ENCODE measurements at places on chromosomes 7 and 10.
A peak's percentile ranks its signal among the peaks of the same experiment; 100 is the strongest.

GRCh38 chr7:44625526-44626471, 19.4 kb downstream of the OGDH start:
- no peak for DNase-seq

DNA sequence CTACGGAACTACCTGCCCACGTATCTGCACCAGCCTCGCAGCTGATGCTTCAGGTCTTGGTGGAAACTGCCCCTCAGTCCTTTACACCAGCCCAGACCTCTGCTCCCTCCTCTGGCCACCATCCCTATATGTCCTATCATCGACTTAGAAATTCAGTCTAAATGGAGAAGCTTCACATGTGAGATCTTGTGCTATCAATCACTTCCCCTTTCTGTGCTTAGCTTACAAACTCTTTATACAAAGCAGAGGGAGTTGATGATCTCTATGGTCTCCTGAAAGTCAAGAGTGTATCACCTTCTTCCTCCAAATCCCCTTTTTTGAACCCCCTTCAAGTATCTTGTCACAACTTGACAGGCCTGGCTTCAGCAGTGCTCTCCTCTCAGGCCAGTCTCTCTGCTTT, 30.7 kb downstream of the ZNF777 start:
- DNase-seq: no peak

GRCh38 chr10:131975003-131975402, 6.7 kb downstream of the BNIP3 start:
- no peak for DNase-seq

DNA sequence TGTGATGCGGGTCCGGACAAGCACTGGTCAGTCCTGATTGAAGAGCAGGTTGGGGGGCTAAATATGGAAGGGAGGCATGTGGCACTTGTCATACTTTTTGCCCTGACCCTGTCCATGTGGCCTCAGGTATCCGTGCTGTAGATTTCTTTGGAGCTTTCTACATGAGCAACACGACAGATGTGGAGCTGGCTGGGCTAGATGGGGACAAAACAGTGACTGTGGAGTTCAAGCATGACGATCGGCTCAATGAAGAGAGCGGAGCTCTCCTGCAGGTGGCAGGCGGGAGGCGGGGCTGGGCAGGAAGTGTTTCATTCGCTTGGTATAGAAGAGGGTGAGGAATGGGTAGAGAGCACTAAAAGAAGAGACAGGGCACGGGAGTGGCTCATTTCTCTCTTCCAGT, 13.0 kb upstream of the CHCHD1 start:
- no peak for DNase-seq

DNA sequence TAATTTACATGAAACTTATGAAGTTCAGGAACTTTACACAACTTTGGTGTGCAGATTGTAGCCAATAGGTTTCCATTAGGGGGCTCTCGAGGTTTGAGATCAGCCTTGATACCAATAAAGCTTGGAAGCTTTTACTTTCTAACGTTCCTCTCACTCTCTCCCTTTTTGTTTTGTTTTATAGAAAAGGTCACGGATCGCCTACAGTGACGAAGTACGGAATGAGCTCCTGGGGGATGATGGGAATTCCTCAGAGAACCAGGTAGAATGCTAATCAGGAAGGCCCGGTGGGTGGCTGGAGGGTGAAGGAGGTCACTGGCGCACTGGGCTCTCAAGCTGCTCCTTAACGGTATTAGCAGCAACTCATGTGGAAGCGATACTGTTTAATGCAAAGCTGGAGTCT, 79.9 kb downstream of the VTI1A start:
- DNase-seq: peak; percentile 37

DNA sequence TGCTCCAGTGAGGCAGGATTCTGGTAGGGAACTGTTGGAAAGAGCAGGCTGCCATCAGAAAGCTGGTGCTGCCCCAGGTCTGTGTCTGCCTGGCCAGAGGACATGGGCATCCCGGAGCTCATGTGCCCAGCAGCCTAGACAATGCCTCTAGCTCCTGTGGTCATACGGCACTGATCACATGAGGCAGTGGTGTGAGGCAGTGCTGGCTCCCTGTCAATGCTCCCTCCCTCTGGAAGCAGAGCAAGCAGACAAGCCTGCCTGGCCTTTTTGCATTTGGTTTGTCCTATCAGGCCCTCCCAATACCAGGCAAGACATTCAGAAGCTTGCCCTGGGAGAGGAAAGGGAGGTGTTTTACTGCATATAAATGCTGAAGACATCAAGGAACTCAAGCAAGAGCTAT, 19.5 kb upstream of the MMP21 start:
- no peak for DNase-seq

- no peak for DNase-seq
Measured at GRCh38 chr10:1110674-1111119, 54.5 kb downstream of the WDR37 start.

DNA sequence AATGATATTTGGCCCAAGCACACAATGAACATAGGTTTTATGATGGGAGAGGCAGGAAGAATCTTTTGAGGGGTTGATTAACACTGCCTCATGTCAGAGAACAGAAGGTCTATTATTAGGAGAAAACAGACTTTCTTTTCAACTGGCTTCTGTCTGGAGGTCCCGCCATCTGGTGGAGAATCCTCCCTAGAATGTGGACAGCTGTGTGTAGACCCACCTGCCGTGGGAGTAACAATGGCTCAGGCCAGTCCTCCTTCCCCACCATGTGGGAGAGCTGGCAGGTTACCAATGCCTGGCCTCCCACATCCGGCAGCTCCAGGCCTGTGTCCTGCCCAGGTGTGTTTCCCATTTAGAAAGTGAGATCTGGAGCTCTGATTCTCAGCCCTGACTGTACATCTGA, 70.4 kb upstream of the AOAH start:
- DNase-seq: no peak

DNA sequence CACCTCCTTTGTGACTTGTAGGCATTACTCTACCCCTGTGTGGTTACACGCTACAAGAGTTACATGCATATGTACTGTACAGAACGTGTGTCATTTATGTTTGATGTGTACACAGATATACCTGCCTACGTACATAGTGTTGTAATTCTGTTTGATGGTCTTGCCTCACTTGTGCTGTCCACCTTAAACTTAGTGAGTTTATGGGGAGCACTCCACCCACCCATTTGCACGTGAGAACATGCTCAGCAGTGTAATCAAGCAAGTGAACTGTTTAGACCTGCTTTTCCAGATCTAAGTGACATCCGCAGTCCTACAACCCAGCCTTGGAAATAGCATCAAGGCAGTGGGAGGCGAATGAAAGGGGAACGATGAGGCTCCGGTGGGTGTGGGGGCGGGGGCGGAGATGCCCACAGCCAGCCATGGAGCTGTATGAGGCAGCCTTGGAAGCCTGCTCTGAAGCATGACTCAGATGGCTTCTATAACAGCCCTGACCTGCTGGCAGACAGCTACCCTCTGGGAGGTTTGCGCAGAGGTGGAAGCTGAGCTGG, 52.1 kb downstream of the SUFU start:
- DNase-seq: peak; percentile 11

- peak; percentile 75 for DNase-seq
Measured at GRCh38 chr7:44275957-44276570, 49.3 kb downstream of the CAMK2B start.

DNA sequence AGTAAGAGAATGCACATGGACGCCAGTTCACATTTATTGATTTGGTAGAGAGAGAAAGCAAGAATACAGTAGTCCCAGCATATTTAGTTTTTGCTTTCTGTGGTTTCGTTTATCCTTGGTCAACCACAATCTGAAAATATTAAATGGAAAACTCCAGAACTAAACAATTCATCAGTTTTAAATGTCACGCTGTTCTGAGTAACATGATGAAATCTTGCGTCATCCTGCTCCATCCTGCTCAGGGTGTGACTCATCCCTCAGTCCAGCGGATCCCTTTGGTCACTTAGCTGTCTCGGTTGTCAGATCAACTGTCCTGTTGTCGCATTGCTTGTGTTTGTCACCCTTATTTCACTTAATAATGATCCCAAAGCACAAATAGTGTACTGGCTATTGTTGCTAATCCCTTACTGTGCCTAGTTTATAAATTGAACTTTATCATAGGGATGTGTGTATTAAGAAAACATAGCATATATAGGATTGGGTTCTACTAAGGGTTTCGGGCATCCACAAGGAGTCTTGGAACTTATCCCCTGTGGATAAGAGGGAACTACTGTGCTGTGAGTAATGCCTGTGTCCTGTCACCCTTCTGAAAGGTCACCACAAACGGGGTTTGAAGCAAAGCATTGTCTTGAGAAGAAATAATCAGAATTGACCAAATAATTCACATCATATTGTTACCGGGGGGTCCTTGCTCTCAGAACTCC, 73.6 kb downstream of the OTUD1 start:
- DNase-seq: no peak

DNA sequence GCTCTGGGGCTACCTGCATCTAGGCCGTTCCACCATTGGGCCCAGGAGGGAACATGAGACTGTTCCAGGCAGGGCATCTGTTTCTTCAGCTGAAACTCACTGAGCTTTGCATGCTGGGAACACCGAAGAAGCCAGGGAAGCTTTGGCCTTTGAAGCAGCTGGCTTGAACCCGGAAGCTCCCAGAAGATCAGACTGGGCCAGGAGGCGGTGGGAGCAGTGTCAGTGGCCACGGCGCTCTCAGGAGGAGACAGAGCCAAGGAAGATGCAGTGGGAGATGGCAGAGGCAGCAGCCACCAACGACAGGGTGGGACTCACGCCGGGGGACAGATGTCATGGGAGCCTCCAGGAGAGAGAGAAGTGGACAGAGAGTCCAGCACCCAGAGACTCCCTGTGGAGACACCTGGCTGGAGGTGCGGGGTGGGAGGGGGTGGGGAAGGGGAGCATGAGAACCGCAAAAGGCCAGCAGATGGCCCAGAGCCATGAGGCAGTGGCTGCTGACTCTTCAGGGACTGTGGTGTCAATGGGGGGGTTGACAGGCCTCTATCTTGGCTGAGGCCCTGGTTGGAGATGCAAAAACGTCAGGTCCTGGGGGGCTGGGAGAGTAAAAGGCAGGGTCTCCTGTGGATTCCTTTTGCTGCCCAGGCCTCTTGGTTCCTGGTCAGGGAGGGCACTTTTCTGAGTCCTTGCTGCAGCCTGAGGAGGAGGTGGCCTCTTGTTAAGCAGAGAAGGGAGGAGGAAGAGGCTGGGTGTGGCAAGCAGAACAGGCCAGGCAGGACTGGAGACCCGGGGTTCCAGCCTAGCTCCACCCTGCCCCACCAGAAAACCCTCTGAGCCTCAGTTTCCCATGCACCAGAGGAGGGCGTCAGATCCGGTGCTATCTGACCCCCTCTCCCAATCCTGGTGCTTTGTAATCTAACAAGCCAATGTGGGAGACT, 6.3 kb upstream of the AQP1 start:
- DNase-seq: no peak

GRCh38 chr10:85293483-85293882, 965.1 kb downstream of the CCSER2 start:
- no peak for DNase-seq

DNA sequence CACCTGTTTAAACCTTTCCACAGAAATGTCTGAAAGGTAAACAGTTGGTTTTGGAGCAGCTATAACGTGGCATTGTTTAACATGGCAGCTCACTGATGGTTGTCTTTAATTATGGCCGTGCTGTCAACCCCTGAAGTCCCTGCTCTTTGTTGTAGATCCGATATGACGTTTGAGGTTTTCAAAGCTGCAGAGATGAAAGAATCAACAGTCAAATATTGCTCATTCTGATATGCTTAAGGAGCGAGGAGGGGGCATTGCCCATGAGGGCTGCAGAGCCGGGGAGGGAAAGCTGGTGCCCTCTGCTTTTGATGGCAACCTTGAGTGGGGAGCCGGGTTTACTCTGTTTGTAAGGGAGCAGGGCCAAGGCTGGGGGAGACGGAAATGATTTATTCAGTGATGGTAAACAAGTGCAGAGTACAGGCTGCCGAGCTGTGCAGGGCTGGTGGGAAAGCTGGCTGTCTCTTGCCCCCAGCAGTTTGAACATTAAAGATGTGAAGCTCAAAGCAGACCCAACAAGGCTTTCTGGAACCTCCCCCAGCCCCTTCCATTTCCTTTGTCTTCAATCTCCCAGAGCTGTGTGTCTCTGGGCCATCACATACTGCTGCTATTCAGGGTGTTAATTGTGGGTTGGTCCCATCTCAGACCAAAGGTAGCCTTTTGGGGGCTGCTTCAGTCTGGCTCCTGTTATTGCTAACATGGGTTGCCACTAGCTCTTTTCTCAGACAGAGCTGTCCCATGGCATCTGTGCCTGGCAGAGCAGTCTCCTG, 345.5 kb downstream of the LRMDA start:
- DNase-seq: no peak

GRCh38 chr10:128064108-128064969, 61.9 kb downstream of the MKI67 start:
- no peak for DNase-seq

DNA sequence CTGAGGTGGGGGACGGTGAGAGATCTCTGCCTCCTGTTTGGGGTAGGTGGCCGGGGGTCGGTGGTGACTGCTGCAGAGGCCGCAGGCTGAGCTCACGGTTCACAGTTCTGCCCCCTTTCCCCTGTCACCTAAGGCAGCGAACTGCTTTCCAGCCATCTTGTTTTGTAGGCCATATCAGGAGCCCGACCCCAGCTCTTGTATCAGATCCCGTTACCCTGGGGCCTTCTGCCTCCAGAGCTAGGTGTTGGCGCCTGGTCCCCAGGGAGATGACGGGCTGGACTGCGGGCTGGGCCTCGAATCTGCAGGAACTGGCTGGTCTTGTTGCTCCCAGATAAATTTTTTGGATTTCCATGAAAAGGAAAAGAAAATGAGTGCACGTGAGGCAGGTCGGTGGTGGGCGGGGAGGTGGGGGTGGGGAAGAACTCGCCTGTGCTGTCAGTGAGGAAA, 183.0 kb downstream of the DNAJB6 start:
- no peak for DNase-seq

GRCh38 chr10:804191-804781, 114.8 kb upstream of the DIP2C start:
- DNase-seq: no peak

DNA sequence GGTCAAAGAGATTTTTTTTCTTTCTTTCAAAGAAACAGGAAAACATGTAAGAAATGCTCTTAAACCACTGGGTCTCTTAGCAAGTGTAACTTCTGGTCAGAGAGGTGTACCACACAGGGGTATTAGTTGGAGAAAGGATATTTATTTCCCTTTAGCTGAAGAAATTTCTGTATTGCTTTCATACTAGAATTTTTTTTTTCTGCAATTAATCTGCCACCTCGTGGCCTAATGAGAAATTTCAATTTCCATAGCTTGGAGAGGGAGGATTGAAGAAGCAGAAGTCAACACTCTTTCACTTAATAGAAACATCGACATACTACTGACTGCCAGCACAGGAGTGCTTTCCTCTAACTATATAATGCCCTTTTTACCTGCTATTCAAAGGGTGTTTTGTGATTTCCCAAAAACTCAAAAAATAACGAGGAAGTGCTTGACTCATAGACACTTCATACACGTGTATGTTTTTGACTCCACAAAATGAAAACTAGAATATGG, 177.6 kb upstream of the NAMPT start:
- no peak for DNase-seq

GRCh38 chr10:24617771-24618396, 105.8 kb downstream of the ARHGAP21 start:
- DNase-seq: peak; percentile 91

GRCh38 chr10:44258019-44258418, 126.9 kb downstream of the CXCL12 start:
- no peak for DNase-seq

DNA sequence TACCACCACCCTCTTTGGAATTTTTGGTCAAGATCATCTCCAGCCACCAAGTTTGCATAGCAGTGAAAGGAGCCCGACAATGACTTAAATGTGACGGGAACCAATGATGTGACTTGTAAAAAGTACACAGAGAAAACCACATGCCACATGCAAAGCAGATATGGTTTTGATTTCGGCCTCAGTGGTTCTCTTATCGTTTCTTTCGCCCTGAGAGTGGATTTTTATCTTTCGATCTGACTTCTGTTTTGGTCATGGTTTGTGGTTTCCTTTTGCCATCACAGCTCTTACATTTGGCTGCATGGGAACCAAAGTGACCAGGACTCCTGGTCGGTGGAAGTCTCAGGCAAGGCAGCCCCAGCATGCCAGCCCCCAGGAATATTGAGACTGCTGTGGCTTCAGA, 31.5 kb downstream of the TCF7L2 start:
- no peak for DNase-seq
